NCI-H187 treated with DMSO at 0.1 percent for 48 hours (cell line): ENCODE measurements at places on chromosomes 1 and 21.

DNA sequence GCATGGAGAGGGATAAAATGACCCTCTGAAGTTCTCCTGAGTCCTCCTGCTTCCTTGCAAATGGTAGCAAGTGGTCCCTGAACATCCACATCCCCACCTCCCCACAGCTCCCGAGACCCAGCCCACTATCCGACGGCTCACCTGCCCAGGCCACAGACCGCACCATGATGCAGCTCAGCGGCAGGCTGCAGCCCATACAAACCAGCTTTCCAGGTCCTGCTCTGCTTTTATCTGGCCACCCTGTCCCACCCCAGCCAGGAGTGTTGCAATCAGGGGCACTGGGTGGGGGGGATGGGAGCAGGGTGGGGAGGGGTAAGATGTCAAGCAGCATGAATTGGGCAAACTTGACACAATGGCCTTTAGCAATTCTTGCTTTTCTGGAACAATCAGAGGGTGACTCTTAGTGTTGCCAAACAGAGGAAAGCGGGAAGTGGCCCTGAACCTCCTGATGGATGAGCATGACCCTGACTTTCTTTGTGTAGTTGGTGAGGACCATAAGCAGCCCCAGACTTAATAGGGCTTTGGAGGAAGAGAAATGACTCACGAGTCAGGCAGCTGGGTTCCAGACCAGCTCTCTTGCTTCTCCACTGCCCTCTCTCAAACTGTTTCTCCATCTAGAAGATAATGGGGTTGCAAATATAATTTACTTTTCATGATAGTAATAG is at the start of gene CHIT1:
TSS of gene CHIT1 (minus strand) at position 203 of the 665 bp plus-strand sequence. CDS start at position 166, 37 bp downstream.
- DNase-seq, result no peak

DNA sequence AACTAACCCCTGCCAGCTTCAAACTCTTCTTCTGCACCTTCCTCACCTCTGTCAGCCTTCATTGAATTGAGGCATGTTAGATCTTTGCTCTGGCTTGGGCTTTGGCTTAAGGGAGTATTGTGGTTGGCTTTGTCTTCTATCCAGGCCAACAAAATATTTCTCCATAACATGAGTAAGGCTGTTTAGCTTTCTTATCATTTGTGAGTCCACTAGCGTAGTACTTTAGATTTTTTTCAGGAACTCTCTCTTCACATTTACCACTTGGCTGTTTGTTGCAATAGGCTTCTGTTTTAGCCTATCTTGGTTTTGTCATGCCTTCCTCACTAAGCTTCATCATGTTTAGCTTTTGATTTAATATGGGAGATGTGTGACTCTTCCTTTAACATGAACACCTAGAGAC is 417.5 kb downstream of the NCAM2 start:
- DNase-seq, result no peak

DNA sequence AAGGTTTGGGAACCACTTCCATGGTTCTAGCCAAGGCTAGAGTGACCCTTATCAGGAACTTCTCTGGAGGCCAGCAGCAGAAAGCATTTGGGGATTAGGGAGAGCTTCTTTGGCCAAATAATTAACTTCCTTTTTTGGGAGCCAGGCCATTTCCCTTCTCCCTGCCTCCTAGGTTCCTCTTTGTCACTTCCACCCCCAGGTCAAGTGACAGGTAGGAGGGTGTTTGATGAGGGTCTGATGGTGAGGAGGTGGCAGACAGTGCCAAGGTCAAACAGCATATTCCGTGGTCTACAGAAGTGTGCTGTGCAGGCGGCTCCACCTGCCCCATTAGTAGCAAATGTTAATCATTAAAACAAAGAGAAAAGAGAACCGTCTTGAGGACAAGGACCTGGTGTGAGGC is 1.9 kb upstream of the KCNA10 start:
- DNase-seq, result no peak

DNA sequence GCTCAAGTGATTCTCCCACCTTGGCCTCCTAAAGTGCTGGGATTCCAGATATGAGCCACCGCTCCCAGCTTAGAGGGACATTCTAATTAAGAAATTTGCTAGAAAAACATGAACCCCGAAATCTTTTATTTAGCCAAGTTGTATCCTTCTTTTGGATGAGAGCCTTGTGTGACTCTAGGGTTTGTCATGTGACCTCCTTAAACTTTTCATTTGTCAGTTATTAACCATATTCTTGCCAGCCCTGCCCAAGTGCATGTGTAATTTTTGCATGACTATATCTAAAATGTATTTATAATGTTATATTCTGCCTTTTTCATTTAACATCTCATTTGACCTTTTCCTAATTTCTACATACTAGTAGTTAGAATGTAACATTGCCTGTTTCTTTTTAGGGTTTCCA is 1.9 kb downstream of the UTP25 start:
- no peak for DNase-seq

- no peak for DNase-seq
Observed at GRCh38 chr1:33399375-33399774, 31.5 kb downstream of the PHC2 start.

- no peak for DNase-seq
Observed at GRCh38 chr1:93579891-93580290, 101.7 kb downstream of the BCAR3 start.

GRCh38 chr1:178150610-178151009 is 56.7 kb downstream of the RASAL2 start:
- no peak for DNase-seq

DNA sequence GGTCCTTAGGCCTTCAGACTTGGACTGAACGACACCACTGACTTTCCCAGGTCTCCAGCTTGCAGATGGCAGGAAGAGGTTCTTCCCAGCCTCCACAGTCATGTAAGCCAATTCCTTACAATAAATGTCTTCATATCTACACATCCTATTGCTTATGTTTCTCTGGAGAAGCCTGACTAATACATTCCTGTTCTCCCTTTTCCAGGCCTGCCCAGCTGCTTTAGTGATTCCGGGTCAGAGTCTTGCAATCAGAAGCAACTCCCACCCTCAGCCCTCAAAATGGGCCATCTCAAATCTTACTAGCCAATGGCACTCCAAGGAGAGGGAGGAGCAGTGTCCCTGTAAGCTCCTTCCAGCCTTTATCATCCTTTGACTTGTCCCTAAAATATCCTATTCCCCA is 16.4 kb upstream of the CPT2 start:
- DNase-seq, result no peak

DNA sequence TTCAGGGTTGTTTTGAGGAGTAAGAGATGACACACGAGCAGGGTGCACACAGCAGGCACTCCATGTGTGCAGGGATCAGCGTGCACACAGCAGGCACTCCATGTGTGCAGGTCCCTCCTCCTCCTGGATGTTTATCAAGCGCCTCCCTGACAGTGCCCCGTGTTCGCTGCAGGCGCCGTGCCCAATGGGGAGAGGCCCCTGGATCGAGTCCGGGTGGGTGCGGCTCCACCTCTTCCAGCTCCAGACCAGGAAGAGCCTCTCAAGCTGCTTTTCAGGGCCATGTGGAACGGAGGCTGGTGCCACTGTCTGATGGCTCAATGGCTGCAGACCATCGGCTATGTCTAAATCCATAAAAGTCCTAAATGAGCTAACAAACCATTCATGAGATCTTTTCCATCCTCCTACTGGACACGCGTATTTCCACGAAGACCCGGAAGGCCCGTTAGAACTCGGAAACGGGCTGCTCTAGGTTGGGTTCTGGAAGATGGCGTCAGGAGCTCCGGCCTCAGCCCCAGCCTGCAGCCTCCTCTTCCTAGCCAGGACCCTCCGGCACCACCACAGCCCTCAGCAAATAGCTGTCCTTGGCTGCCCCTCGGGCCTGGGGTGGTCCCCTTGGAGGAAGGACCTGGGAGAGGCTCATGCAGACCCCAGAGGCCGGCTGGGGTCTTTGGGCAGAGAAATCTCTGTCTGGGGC is 36.0 kb downstream of the RRP1 start:
- DNase-seq, result no peak

- no peak for DNase-seq
Observed at GRCh38 chr1:95829556-95829955, 595.5 kb downstream of the RWDD3 start.

DNA sequence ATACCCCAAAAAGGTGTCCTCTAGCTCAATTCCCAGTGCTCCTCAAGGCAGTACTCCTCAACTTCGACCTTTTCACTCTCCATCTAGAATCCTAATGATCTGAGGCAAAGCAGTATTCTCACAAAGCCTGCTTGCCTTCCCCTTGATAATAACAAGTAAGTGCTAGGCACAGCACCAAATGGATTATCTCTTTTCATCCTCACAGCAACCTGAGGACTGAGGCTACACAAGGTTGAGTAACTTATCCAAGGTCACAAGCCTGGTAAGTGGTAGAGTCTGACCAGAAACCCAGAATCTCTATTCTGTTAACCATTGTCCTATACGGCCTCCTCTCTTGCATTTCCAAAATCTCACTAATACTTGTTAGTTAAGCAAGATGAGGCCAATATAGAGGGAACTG is 5.1 kb downstream of the SYDE2 start:
- no peak for DNase-seq

DNA sequence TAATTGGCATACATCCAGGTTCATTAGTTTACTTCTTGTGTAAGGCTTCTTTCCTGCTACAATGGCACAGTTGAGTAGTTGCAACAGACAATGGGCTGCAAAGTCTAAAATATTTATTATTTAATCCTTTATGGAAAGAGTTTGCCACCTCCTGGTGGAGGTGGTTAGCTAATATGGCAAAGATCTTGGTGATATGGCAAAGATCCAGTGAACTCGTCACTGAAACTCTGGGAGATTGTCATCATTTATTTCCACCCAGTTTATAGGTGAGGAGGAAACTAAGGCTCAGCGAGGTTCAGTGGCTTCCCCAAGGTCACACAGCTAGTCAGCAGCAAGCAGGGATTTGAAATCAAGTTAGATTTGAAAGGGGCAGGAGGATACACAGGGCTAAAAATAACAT is 16.1 kb upstream of the IFFO2 start:
- no peak for DNase-seq

- no peak for DNase-seq
Observed at GRCh38 chr1:182169203-182169602, 107.7 kb upstream of the ZNF648 start.

DNA sequence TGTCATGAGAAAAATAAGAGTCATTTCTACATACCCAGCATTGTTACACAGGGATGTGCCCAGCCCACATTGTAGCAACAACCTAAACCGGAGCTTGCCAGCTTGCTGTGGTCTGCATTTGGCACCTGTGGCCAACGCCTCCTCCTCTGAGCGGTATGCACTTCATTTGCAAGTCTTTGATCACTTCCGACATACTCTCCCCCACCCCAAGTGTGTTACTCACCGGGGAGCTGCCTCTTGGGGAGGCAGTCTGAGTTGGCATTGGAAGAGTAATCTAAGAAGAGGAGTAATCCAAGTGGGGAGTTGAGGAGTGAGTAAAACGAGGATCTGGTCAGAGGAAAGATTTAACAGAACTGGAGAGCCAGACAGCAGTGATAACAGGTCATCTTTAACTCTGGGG is 3.8 kb downstream of the BCL9 start:
- DNase-seq, result no peak

DNA sequence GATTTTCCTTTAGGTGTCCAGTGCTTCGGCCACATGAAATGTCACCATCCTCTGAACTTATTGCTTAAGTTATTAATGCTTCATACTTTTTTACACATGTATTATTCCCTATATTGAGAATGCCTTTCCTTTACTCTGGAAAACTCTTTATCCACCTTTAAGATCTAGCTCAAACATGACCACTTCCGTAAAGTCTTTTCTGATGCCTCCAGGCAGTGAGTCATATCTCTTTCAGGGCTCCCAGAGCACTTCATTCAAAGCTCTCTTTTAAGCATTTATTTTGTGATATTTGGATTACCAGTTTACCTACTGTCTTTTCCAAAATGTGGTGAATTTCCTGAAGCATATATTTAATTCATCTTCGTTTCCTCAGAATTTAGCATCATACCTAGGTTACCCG is 178.9 kb downstream of the HS2ST1 start:
- no peak for DNase-seq

- DNase-seq, result no peak
Observed at GRCh38 chr1:211739671-211740411, 64.4 kb upstream of the NEK2 start.

DNA sequence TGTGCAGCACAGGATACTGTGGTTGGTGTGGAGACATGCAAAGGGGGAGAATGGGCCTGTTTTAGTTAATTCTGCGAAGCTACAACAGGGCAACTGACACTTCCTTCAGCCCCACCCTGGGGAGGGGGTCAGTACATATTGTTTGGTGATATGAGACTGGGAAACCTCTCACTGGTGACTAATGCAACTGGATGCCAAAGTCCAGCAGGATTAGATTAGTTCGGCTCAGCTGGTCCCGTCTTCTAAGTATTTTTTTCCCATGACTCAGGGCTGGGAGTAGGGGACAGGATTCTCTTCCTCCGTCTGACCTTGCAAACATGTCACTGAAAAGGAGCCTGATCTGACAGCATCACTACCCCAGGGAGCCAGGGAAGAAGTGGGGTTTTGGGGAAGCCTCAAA is 43.0 kb downstream of the PLXNA2 start:
- DNase-seq, result no peak

- DNase-seq, result no peak
Observed at GRCh38 chr1:179794146-179794545, 51.1 kb downstream of the FAM163A start.

DNA sequence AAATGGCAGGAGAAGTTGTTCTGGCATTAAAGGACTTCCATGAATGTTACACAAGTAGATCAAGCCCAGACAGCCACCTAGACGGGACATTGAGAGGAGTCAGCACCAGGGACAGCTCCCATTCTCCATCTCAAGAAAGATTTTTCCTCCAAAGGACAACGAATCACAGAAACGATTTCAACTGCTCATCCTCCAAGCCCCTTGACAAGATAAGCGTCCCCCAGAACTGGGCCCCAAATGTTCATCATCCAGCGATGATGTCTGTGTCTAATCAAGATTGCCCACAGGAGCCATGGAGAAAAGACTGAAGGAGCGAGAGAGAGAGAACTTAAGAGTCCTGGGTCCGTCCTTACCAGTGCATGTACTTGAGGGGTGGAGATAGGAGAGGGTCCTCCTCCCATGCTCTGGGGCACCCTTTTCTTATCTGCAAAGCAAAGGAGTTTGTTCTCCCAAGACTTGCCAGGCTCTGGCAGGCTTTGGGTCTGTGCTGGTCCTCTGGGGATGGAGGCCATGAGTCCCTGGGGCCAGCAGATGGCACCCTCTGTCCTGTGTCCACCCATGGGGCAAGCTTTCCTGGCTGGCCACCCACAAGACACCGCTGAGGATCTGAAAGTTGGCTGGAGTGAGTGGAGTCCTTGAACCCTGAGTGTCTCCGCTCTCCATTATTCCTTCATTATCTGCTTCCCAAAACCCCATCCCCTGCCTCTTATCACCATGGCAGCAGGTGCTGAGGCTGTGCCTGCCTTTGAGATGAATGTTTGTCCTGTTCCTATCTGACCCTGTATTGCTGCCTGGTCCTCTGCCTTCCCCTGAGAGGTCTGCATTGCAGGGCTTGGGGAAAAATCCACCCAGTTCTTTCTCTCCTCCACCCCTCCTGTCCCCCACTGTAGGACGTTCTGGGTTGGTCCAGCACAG is 164.6 kb downstream of the ACTL8 start:
- no peak for DNase-seq

- no peak for DNase-seq
Observed at GRCh38 chr1:7363450-7363849, 407.6 kb upstream of the VAMP3 start.

- no peak for DNase-seq
Observed at GRCh38 chr1:14826172-14826636, 227.7 kb downstream of the KAZN start.

GRCh38 chr1:23825076-23825761 is at the start of gene HMGCL:
HMGCL (minus strand) TSS chr1:23825429; CDS start chr1:23825415, 14 bp downstream.
- peak; percentile 61 for DNase-seq
